ENCODE measurements at places on chromosomes 1 and 21.

DNA sequence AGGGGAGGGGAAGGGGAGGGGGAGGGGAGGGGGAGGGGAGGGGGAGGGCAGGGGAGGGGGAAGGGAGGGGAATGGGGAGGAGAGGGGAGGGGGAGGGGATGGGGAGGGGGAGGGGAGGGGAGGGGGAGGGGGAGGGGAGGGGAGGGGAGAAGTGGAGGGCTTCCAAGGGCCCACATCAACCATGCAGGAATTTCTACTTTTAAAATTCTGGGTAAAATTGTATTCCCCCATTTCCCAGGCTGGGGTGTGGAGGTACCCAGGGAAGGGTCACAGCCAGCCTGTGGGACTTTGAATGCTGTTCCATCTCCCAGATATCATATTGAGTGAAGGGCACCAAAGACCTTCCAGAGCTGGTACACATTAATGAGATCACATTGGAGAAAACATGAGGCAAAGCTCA lies 126.9 kb upstream of the ETS2 start:
- no peak for DNase-seq

DNA sequence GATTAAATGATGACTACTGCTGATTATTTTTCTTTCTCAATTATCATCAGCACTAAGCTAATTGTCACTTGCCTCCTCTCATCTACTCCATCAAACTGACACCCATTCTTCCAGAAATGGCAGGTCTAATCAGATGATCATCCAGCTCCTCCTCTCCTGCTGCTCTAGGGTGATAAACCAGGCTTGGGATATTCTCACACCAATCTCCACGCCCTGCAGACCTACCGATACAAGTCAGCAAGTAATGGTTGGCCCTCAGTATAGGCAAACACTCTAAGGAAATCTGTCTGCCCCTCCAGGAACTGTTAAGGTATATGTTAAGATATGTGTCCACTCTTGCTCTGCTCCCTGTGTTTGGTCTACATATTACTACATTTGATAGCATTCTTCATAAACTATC lies 36.3 kb upstream of the C1orf21 start:
- no peak for DNase-seq

GRCh38 chr1:64473367-64473766 lies 3.4 kb downstream of the CACHD1 start:
- DNase-seq, result no peak

GRCh38 chr1:241582921-241583321 lies 50.7 kb downstream of the KMO start:
- no peak for DNase-seq

DNA sequence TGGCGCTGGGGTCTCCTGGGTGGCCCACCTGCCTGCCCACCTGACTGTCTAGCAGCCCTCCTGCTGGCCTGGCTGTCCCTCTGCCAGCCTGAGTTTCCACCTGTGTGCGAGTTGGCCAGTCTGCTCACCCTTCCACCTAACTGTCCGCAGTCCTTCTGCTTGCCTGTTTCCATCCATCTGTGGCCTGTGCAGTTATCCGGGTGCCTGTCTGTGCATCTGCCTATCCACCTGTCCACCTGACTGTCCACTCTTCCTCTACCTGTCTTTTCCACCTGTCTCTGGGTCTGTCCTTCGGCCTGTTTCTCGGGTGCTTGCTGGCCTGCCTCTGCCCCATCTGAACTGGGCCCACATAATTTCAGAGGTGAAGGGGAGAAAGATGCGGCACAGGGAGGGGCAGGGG lies 1.9 kb downstream of the KCNQ4 start:
- DNase-seq, result no peak

GRCh38 chr1:116971258-116971860 lies 30.2 kb upstream of the CD101 start:
- DNase-seq, result peak; percentile 28

DNA sequence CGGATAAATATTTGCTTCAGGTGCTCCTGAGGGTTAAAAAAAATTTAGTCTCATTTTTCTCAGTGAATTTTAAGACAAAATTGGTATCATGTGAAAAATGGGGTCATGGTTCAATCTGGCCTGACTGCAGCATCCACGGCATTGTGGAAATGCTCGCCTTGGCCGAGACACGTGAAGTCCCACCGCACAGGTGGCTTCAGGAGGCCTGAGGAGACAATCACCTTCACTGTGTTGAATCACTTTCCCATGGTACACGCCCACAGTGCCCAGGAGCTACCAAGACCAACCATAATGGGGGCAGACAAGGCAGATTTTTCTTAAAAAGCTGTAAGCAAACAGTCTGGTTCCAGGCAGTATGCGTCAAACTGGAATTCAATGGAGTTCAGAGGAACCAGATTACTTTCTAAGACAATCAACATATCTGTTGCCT lies 11.0 kb upstream of the CPLANE2 start:
- no peak for DNase-seq

DNA sequence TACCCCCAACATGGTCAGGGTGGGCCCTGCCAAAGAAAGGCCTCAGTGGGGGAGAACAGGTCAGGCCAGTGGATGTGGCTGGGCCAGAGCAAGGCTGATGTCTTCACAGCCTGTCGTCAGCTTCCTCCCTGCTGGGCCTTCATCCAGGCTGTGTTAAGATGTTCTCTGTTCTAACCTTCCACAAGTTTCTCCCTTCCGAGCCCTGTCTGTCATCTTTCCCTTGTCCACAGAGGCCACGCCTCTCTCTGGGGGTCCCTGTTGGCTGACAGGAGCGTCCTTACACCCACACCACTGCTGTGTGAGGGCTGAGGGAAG lies 36.2 kb downstream of the SIM2 start:
- DNase-seq, result no peak

DNA sequence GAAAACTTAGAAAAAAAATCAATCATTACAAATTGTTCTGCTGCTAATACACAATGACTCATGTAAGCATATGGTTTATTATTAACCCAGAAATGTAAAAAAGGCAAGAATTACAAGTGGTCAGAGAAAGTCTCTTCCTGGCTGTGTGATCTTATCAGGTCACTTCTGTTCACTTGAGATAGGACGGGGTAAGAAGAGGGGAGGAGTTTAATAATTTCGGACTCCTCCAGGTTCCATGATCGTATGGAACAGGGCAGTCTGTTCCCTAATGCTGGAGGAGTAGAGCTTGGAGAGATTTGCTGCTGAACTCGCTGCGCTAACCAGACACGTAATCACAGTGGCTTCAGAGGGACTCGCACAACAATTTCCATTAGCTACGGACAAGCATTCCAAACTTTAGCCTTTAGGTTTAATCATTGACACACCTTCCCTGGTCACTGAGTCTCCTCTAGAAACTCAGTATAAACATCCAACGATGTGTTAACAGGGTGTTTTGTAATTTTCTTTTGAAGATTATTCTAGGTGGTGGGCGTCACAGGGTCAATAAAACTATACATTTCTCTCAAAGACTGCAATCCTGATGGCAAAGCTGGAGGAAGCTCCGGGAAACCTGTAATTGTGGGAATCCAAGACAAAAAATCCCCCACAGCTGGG lies 1.3 kb downstream of the CRYZ start:
- DNase-seq, result no peak

DNA sequence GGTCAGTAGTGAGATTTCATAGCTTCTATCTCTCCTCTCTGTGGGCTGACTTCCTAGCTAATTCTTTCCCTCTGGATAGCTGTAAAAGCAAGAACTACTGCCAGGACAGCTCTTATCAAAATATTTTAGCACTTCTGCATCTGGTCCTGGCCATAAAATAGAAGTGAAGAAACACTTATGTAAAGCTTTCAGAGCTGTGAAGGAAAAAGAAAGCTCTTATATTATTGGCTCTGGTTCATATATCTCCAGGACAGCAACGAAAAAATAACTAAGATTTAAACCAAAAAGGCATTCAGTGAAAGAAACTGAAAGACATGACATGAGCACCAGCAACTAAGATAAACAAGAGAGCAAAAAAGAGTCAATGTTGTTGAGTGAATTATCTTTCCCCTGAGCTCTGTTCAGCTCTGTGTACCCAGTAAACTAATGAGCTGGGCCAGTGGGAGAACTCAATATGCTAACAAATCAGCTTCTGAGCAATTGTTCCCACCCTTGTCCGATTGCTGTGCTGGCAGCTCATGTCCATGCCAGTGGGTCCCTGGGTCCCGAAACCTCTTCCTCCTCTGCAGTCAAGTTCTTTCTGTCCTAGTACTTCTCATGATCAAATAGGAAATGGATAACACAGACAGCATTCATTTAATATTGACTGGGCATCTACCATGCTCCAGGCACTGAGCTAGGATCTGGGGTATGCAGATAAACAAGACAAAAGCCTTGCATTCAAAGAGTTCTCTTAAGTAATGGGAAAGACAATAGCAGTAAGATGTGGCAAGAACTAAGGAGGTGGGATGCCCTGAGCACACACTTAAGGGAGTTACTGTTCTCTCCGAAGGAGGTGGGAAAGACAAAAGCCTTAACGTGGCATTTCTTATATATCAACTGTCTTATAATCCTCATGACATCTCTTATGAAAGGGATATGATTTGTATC lies 45.3 kb upstream of the MAN1A2 start:
- no peak for DNase-seq

GRCh38 chr1:194358208-194358581 lies 1171.8 kb upstream of the B3GALT2 start:
- no peak for DNase-seq

- DNase-seq, result peak; percentile 82
These were observed 8.2 kb downstream of the CEP170 start for GRCh38 chr1:243246916-243247315.

- peak; percentile 91 for DNase-seq
These were observed 396.3 kb downstream of the SETD4 start for GRCh38 chr21:35663856-35664606.

GRCh38 chr1:7089497-7089896 lies 304.2 kb downstream of the CAMTA1 start:
- DNase-seq, result no peak

GRCh38 chr1:22689505-22689904 lies 21.1 kb upstream of the EPHB2 start:
- DNase-seq, result no peak

DNA sequence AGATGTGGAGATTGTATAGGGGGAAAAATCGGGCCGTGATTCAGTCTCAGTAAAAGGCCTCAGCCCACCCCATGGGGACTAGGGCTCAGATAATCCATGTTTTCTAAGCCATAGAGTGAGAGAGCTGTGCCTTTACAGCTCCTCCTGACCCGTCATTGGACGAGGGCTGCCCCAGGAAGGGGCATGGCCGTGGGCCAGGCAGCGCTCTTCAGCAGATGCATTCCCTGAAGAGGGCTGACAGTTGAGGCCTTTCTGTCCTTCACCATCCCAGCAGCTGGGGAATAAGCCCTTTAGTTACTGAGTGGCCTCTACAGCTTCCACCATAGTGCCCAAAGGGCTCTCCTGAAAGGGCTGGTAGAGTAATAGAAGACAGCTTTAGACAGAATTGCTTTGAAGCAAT lies 57.2 kb downstream of the ST3GAL3 start:
- DNase-seq, result no peak

- no peak for DNase-seq
These were observed 329.7 kb upstream of the SNX7 start for GRCh38 chr1:98331718-98332311.

DNA sequence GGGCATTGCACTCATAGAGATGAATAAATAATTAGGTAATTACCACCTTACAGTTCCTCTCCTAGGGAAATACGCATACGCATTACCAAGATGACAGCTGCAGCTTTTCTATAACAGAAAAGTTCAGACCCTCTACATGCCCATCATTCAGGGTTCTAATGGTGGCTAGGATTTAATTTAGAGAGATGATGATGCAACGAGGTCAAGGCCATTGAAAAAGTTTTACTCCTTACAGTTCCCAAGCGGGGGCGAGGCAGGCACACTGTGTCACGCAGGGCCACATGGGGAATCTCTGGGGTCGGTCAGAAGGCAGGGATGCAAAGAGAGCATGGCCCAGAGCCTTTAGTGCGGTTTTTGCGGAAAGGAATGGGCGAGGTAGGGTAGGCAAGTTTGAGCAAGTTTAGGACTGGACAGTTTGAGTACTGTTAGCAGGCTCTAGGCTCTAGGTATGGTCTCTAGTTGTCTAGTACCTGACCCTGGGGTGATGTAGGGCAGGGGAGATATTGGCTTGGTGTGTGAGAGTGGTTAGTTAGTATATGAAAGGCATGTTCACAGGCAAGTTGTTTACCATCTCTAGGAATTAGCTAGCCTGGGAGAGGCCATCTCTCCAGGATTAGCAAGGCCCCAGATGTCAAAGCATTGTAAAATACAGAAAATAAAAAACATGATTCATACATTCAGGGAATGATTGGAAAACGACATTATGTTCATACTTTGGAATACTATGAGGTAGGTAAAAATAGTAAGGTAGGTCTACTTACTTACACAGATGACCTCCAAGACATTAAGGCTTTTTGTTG lies 29.6 kb upstream of the ID3 start:
- DNase-seq, result no peak

DNA sequence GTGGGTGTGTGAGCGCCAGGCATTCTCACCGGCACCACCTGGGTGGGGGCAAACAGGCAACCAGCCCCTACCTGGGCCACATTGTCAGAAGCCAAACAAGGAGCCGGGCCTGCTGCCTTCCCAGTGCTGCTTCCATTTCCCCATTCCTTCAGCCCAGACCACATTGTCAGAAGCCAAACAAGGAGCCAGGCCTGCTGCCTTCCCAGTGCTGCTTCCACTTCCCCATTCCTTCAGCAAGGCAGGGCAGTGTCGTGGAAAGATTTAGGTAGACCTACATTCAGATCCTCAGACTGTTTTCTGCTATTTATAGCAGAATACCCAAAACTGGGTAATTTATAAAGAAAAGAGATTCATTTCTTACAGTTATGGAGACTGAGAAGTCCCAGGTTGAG lies 47.0 kb upstream of the EFHD2 start:
- DNase-seq, result no peak

DNA sequence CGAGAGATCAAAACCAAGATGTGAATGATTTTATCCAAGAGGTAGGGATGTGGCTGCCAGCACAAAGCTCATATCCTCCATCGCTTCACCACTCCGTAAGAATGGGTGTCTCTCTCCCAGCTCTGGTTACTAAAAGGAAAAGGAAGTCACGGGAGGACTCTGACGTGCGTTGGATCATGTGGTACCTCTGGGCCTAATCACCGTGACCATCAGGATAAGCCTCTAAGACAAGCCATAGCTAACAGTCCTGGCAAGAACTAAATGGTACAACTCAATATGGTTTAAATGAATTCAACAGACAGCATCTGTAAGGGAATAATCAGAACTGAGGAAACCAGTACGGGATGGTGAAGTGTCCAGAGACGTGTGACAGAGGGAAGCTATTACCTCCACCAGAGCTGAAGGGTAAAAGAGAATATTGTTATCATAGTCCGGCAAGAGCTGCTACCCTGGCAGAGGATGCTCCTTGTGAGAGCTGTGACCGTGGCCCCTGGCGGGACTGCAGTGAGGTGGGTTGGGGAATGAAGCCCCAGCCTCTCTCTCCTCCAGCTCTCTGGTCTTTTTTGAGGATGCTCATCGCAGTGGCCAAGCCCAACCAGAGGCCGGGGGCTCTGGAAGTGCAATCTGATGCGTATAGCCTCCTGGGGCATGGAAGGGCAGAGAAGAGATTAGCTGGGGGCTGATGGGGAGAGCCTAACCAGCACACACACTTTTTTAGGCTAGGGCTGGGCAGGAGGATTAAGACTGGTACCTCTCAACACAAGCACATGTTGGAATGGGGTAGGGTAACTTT lies 54.2 kb downstream of the KIAA1614 start:
- DNase-seq, result no peak

Data from inflammatory macrophage treated with lipopolysaccharide for 1 hour (primary cell).